SK-N-DZ (cell line): ENCODE measurements at places on chromosomes 11 and 22.

DNA sequence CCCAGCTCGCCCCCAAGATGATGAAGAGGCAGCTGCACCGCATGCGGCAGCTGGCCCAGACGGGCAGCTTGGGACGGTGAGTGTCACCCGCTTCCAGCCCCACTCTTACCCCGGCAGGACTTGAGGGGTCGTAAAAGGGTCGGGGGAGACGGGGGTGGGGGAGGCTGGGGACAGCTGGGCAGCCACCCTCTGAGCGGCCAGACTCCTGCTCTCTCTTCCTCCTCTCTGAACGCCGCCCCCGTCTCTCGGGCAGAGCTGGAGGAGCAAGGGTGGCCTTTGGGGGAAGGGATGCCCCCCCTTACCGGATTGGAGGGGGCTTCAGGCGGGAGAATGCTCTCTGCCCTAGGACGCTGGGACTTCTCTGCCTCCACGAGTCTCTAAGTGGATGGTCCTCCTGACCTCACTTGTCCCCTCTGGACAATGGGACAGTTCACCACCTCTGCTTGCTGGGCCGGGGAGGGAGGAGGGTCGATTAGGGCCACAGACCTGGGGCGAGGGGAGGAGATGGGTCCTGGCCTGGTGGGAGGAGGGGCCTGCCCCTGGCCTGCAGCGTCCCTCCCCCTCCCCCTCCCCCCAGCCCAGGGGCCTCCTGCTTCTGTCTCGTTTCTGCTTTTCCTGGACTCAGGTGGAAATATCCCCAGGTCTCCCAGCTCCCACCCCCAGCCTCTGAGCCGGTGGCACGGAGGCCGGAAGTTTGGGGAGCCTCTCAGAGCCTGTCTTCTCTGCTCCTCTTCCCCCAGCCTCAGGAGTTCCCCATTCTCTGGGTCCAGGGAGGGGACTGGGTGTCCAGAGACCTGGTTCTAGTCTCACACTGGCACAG, 512 bp downstream of the SH3BP1 start:
- no peak for DNase-seq

DNA sequence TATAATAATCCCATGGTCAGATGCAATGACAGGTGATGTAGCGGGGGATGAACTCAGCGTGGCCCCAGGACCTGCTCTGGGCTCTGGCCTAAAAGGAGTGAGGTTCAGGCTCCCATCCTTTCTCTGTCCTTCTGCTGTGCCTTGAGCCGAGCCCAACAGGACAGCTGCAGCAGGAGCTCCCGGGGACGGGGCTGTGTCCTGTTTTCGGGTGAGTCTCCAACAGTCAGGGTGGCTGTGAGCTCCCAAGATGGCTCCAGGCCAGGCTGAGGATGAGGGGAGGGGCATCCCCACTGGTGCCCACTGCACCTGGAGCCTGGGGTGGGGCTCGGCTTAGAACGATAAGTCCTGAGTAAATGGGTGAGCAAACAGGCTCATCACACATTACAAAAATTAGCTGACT, 1385.0 kb downstream of the BRD1 start:
- no peak for DNase-seq

DNA sequence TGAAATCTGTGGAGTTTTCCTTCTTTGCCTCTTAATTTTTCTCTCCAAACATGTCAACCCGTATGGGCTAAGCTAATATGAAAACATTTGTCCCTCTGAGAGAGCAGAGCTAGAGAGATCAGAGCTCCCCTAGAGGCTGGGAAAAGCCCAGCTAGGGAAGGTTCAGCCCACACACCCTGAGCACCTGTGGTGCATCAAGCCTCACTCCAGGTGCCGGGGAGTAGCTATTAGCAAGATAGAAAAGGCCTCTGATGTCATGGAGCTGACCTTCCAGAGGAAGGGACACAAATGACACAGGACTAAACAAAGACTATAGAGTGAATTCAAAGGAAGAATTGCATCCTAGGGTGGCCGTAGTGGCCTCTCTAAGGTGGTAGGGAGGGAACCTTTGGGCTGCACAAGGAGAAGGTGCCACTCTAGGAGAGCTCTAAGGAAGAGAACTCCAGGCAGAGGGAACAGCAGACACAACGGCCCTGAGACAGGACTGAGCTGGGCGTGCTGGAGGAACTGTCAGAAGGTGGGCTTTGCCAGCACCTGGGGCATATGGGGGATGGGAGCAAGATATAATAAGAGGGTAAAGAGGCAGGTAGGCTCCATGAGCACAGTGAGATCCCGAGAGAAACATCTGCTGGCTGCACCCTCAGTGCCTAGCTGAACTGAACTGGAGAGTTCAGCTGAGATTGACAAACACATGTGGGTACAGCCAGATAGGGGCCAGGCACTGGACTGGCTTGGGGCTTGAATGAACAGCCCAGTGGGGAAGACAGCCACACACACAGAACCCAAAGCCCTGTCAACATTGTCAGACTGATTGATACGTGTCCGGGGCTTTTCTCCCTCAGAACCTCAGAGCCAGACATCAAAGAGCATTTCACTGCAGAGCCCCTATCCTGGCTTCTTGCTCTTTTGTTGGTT, 65.5 kb upstream of the DRD2 start:
- DNase-seq: no peak

DNA sequence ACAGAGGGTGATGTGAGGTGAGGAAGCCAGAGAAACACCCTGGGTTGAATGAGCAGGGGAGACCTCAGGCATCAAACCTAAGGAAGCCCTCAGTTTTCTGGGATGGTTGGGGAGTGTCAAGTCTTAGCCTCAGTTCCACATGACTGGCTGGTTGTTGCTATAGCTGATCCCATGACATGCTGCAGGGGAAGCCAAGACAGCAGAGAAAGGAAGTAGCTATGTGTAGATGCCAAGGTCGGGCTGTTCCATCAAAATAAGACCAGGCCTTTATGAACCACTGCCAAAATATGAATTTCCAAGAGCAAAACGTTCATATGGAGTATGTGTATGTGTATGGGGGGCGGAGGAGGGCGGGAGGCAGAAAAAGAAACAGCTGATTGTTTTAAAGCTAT, 11.6 kb downstream of the CD59 start:
- DNase-seq: no peak

DNA sequence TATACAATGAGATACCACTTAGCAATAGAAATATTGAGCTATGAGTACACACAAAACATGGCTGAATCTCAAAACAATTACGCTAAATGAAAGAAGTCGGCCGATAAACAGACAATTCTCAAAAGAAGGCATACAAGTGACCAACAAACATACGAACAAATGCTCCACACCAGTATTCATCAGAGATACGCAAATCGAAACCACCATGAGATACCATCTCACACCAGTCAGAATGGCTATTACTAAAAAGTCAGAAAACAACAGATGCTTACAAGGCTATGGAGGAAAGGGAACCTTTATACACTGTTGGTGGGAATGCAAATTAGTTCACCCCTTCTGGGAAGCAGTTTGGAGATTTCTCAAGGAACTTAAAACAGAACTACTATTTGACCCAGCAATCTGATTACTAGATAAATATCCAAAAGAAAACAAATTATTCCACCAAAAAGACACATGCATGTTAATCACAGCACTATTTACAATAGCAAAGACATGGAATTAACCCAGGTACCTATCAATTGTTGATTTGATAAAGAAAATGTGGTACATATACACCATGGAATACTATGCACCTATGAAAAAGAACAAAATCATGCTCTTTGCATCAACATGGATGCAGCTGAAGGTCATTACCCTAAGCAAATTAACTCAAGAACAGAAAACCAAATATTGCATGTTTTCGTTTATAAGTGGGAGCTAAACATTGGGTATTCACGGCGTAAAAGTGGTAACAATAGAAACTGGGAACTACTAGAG, 90.9 kb upstream of the GRAMD1B start:
- no peak for DNase-seq

DNA sequence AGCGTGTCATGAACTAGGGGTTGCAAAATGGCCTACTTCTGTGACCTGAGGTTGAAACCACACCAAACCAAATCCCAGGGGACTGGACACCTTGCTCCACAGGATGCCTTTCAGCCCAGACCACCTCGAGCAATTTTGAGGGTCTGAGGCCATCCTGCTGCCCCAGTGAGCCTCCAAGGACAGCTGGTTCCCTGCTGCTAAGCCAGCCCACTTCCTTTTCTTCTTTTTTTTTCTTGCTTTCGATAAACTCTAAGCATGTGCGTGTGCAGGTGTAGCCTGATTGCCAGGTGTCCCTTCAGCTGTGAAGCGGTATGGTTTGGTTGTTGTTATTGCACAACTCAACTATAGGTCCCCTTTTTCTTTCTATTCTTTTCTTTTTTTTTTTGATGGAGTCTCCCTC, 2.7 kb downstream of the CRYBB1 start:
- DNase-seq: no peak

- no peak for DNase-seq
These were observed 13.1 kb downstream of the CELSR1 start for GRCh38 chr22:46524203-46524740.

DNA sequence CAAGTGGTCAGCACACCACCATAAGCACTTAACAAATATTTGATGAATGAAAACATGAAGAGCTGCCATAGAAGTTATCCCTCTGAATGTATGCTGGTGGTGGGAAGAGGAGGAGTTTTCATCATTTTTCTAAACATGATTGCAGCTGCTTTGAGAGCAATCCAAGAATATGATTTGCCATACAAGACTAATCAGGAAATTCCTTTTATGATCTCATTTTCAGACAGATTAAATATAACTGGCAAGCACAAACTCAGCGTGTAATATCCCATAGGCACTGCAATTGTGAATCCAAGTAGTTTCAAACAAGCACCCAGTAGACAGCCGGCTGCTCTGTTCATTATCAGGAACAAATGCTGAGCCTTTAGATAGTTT, 505.7 kb upstream of the LUZP2 start:
- no peak for DNase-seq

- no peak for DNase-seq
These were observed 28.1 kb downstream of the WBP2NL start for GRCh38 chr22:42026705-42027104.

DNA sequence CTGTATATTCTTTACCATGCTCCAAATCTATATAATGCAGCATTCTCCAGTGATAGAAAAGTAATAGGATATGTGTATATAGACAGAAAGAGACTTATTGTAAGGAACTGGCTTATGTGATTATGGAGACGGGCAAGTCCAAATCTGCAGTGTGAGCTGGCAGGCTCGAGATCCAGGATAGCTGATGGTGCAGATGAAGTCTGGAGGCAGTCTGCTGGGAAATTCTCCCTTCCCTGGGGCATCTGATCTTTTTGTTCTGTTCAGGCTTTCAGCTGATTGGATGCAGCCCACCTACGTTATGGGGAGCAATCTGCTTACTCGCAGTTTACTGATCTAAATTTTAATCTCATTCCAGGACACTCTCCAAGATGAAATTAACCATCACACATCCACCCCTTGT, 73.2 kb downstream of the GRK3 start:
- no peak for DNase-seq

GRCh38 chr11:108732395-108732794, 67.5 kb downstream of the DDX10 start:
- DNase-seq: no peak

DNA sequence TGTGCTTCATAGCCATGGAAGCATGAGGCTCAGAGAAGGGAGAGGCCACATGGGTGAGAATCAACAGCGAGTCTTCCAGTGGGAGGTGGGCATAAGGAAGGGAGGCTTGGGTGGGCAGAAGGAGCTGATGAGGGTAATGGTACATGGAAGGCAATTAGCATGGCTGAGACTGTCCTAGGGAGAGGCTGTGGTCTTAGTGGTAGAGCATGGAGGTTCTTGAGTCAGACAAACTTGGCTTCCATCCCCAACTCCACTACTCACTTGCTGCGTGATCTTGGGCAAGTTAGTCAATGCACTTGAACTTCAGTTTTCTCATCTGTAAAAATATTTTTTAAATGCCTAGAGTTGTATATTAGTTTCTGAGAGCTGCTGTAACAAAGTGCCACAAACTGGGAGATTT, 227.2 kb upstream of the E2F8 start:
- no peak for DNase-seq

DNA sequence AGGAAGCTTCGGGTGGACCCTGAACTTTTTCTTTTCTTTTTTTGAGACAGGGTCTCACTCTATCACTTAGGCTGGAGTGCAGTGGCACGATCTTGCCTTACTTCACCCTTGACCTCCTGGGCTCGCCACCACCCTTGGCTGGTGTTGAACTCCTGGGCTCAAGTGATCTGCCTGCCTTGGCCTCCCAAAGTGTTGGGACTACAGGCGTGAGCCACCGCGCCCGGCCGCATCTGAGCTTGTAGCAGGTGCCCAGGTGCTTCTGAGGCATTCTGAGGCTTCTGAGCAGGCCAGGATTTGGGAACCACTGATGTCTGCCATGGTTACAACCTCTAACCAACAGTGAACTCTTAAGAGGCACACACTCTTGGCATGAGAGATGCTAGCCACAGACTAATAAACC, 5.1 kb downstream of the USP35 start:
- no peak for DNase-seq

GRCh38 chr11:29251738-29252137, 765.1 kb downstream of the KCNA4 start:
- DNase-seq: no peak

DNA sequence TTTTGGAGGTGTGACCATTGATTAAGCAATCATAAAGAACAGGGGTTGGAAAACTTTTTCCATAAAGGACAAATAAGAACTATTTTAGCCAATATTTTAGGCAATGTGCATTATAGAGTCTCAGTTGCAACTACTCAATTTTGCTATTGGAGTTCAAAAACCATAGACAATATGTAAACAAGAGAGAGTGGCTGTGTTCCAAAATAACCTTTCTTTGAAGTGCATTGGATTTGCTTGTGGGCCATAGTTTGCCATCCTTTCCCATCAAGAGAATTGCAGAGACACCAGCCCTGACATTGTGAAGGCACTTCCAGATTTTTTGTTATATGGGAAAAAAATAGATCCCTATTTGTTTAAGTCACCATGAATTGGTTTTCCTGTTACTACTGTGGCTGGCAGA, 63.3 kb upstream of the LARGE1 start:
- DNase-seq: no peak

GRCh38 chr11:27046956-27047355, 6.3 kb downstream of the BBOX1 start:
- no peak for DNase-seq

GRCh38 chr11:62555464-62556107, 9.0 kb upstream of the AHNAK start:
- DNase-seq: peak; percentile 50

- DNase-seq: no peak
These were observed 64.0 kb upstream of the FIBIN start for GRCh38 chr11:26929806-26930517.
